Activated naive CD4-positive, alpha-beta T cell (primary cell): ENCODE measurements at places on chromosomes 2 and 18.

GRCh38 chr18:61991201-61991600 lies 98.4 kb upstream of the RNF152 start:
- no peak for DNase-seq

DNA sequence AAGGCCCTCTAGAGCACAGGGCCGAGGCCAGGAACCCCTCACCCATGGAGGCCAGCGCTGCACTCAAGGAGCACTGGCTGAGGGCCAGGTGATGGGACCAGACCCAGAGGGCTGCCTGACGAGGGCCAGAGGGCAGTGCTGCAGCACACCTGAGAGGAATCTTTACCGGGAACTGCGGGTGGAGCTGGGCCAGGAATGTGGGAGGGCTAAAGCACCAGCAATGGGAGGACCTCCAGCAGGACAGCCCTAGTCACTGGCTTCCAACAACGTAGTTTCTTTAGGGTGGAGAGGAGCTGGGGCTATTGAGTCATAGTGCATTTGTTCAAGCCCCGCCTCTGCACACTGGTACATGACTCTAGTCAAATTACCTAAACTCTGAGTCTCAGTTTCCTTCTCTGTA lies 143.4 kb downstream of the TMEM17 start:
- DNase-seq = no peak

DNA sequence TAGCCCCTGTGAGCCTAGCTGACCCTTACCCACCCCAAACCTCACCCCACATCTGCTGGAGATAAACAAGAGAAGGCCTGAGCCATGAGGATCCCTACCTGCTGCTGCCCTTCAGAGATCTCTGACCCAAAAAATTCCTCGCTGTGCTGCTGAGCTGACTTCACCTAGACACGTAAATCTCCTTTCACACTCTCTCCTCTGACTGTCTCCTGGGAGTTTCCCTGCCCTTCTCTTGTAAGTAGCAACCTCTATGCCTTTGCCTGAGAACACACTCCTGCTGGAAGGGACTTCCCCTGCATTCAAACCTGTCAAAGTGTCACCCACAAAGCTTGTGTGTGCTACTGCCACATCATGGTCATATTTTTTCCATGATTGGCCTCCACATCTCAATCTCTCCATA lies 134.2 kb upstream of the NOL4 start:
- no peak for DNase-seq

- DNase-seq = no peak
These were observed 22.5 kb upstream of the CERS6 start for GRCh38 chr2:168433527-168433926.

- no peak for DNase-seq
These were observed 8.6 kb downstream of the SPATS2L start for GRCh38 chr2:200314976-200315567.

DNA sequence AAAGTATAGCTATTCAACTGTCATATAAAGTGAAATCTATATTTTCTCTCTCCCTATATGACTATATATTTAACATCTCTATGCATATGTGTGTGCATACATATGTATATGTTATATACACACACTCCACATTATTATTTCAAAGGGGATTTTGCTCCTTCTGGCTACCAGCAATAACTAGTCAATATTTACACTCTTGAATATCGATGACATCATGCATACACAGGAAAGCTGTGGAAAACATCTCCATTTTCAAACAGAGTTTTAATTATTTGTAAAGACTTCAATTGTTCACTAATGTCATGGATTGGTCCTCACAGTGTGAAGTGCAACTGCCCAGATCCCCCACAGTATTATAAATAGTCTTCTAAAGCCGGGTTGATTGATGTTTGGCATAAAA lies 195.9 kb upstream of the TCF4 start:
- no peak for DNase-seq

DNA sequence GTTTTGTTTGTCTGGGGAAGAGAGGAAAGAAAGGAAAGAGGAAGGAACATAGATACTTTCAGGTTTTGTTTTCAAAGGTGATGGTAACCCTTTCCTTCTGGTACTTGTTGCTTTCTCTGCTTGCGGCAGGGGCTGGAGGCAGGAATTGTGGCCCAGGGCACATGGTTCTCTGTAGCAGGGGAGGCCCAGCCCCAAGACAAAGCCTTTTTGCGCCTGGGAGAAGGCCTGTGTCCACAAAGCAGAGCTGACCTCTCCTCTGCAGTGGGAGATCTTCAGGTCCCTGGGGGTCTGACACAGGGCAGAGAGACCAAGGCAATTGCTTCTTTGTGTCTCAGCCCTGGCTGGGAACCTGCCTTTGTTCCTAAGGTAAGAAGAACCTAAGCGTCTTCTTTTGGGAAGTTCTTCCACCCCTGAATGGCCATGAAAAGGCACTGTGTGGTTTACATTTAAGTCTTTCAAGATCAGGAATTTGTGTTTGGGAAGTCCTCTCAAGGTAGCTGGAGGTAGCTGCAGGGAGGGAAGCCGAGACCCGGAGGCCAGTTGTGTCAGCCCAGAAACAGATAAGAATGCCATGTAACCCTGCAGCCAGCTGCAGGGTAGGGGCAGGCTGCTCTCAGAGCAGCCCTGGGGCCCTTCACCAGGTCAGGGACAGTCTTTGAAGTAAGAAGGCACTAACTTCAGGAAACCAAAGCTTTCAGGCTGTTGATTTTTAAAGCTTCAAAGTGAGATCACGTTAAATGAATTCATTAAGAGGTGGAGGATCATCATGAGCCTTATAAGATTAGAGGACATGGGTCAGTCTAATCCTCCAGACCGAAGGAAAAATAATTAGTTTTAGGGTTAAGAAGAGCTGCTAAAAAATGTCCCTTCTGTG lies 119.3 kb downstream of the STPG4 start:
- DNase-seq = no peak

DNA sequence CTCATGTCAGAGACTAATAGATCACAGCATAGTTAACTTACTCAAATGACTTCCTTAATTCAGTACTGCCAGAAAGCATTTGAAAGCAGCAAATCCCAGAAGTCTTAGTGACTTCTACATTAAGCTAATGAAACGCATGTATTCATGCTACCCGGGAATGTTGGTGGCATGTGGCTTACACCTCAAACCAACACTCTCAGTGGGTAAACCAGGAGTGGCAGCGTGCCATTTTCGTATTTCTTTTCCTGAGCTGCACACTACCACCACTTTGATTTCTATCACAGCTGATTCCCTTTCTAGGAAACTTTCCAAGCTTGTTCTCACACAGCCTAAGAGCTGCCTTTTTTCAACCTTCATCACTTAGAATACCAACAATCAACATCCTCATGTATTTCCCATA lies 646.6 kb downstream of the NRXN1 start:
- DNase-seq = no peak

GRCh38 chr2:28658369-28658768 lies 93.3 kb upstream of the PPP1CB start:
- DNase-seq = no peak

- DNase-seq = no peak
These were observed 32.2 kb downstream of the SPATS2L start for GRCh38 chr2:200338692-200339091.

GRCh38 chr2:127586136-127586535 lies 50.7 kb downstream of the MYO7B start:
- DNase-seq = no peak

DNA sequence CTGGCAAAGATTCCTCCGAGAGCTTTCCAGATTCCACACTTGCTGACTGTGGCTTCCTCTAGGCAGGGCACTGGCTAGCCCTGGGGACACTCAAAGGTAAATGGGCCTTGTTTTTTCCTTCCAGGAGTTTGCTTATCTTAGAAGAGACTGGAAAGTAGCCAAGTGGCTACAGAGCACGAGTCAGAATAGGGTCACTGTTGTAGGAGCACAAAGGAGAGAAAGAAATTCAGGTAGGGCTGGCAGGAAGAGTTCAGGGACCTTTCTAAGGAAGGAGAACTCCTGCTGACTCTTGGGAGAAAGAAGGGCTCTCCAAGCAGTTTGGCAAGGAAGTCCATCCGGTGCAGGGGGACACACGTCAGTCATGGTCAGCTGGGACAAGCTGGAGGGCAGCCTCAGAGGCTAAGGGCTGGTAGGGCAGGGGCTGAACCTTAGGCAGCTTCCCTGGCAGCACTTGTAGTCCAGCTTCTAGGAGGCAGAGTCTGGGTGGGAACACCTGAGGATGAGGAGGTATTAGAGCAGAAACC lies 39.5 kb downstream of the NIFK start:
- DNase-seq = no peak

DNA sequence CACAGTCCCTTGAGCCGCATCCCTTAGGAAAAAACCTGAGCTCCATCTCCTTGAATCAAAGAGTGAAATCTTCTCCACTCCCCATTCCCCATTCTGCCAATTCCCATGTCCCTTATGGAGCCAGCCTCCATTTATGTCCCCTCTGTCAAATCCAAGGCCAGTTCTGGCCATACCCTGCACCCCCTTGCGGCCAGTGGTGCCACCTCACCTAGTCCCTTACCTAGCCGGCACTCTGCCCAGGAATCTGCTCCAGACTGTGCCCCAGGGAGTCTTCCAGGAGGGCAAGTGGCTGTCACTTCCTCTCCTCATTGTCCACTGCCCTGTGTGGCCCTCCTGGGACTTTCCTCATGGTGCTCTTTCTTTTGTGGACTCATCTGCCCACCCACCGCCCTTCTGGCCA lies 195.4 kb upstream of the RMP24 start:
- no peak for DNase-seq
